NCI-H187 (cell line): ENCODE measurements at places on chromosomes 7 and 10.

DNA sequence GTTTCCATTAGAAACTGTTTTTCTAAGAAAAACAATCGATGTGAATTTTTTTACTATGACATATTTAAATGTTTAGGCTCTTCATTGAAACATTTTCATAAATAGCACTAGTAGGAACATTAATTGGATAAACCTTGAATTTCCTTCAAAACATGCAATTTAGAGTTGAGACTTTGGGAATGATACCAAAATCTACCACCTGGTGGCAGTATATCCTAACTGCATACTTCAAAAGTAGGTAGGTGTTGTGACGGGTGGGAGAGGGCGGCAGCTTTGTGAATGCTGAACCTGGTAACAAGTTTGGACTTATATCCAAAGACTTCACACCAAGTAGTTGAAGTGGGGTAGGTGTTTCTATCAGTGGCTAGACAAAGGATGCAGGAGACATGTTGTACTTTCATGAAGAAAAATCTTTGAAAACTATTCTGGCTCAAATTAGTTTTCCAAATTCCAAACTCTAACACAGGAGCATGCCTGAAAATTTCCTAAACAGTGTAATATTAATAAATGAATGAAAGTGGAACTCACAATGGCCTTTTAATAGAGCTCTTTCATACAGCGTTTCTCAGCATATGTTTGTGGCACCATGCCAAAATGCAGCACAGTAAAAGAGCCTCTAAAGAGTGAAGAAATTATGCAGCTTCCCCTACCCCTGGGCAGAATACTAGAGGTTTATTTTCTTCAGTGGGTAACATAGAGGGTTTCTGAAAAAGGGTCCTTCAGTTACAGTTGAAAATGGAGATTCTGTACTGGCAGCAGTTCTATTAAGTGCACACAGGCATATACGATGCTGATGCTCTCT lies 201.0 kb upstream of the TPK1 start:
- DNase-seq: peak; percentile 11

GRCh38 chr10:5805711-5806110 lies 7.5 kb downstream of the GDI2 start:
- DNase-seq: no peak

GRCh38 chr10:62687230-62687748 lies 117.2 kb upstream of the ADO start:
- no peak for DNase-seq

- DNase-seq: no peak
These were observed 55.4 kb upstream of the KIF5B start for GRCh38 chr10:32111585-32111984.

DNA sequence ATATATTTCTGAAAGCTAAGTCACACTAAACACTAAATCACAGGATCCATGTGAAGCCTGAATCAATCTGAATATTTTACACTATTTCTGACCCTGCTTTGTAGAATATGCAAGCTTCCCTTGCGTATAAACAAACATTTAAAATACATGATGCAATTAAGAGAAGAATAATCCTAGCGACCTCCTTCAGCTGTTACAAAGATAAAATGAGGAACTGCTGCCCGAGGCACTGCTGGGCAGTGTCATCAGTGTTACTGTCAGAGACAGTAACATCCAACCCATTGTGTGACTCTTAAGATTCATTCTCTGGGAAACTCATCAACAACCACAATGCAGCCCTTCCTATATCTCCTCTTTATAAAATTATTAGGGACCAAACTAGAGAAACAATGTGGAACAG lies 61.6 kb downstream of the COBL start:
- DNase-seq: no peak

DNA sequence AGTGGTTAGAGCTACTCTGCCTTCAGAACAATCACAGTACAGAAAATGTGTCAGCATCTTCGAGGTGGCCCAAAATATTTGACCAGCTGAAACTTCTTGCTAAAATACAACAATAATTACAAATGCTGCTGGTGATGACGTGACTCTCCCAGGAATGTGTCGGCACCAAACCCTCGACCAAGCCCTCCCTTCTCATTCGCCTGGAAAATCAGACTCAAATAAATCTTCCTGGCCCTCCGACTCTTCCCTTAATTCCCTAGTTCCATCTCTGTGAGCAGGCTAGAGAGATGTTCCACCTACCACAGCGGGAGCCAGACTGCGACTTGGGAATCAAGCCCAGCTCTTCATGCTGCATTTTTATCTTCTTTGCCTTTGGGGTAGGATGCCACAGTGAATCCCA lies 4.1 kb downstream of the PRSS2 start:
- DNase-seq: no peak

DNA sequence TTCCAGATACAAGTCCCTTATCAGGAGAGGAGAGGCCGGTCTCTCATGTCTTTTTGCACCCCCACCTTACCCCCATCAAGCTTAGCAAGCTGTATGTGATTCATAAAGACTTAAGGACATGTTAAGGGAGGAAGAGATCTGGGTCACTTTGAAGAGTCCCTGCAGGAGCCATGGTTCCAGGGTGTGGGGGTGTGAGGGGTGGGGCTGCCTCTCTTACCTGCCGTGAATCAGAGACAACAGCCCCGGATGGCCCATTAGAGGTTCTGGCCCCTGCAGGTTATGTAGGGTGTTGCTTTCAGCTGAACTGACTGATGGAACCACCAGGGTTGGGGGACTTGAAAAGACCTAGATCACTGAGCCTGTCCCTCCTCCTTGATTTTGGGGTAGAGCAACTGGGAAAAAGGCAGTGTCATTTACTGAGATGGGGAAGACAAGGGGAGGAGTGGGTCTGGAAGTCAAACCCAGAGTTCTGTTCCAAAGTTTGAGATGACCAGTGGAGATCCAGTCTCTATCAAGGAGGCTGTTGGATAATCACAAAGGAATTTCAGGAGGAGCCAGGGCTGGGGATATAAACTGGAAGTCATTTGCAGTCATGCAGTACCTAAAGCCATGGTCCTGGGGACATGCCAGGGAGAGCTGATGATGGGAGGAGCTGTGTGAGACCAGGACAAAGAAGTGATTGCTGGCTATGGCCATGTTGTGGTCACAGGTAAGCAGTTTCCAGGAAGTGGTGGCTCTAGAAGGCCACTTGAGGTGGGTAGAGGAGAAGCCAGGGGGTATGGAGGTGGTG lies 23.1 kb downstream of the ADAMTS14 start:
- no peak for DNase-seq

DNA sequence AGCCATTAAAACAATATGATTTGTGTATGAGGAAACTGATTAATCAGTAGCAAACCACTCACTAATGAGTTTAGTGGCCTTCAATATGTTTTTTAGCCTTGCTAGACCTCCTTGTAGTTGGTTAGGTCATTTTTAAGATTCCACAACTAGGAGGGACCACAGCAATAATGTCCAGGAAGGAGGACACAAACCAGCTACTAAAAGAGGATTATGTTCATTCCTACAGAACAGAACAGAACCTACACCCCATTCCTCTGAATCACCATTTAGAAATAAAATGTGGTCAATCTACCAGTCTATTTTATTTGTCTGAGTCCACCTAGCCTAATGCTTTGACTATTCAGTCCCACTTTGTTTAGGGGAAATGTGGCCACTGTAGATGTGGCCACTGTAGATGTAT lies 226.3 kb downstream of the GLI3 start:
- no peak for DNase-seq

DNA sequence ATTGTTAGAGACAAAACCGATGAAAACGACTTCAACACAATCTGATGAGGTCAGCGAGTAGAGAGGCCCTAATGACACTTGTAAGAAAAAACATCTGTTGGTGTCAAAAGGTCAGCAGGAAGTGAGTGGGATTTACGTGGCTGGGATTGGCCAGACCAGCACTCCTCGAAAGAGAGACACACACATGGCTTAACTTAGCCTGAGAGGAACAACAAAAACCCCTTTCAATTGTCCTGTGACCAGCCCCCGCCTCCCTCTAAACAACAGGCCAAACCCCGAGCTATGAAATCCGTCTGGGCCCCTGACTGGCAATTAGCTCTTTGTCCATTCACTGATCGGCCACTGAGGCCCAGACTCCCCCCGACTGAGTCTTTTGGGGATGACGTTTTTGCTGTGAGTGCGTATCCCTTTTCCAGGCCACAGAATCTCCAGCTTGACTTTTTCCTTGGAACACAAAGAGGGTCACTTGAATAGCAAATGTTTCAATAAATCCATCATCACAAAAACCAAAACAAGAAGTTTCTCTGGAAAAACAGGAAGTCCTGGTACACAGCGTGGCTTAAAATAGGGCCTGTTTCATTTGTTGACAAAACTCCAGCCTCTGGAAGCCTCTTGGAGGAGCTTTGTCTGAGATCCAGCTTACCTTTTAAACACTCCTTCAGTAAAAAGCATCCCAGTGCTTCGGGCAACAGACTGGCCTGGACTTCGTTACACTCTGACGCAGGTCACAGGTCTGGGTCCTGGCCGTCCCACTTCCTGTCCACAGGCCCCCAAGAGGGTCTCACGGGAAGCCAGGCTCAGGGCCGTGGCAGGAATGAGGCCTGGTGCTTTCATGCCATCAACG lies 103.0 kb downstream of the CTBP2 start:
- DNase-seq: no peak

DNA sequence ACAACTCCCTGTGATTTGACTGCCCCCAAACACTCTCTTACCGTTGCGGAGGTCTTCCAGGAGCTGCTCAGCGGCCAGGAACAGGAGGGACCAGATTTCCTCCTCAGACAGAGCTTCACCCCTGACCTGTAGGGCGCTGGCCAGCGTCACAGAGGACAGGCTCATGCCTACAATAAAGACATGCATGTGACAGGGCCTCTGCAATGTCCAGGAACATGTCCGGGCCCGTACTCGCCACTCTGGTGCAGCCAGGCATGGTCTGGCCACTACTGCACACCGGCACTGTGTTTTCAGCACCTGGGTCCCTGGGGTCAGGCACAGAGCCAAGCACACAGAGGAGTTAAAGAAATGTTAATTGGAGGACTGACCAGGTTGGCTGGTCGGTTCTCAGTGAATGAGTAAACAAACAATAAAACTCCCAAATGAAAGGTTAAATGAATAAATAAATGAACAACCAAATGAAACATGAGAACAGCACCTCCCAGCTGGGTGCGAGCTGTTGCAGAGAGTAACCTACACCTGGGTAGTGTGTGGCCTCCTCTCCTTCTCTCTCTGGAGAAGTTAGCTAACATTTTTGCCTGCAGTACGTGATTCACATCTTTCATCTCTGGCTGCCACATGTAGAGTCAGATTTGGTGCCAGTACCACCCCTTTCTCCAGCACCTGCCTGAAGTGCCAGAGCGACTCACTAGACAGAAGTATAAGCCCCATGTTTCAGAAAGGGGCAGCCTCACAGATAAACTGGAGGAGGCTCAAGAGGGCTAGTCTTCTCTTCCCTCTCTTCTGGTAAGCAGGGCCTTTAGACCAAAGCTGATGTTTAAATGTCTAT lies 22.8 kb downstream of the FRMPD2 start:
- DNase-seq: no peak

GRCh38 chr10:34804306-34804705 lies 10.8 kb downstream of the PARD3 start:
- DNase-seq: no peak
